ENCODE measurements at places on chromosomes 6 and 20.

DNA sequence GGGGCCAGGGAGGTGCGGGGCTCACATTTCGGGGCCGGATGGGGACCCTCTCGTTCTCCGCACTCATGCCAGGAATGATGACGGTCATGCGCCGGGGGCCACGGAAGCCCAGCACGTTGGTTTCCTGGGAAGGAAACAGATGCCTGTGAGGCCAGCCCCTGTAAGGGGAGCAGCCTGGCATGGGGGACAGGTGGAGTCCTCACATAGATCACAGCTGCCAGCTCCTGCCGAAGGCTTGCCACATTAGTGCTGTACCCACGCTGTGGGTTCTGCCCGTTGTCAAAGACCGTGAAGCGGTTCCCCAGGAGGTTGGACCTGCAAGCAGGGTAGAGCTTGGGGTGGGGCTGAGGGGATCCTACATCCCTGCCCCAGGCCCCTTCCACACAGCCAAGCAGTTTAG is 6.7 kb upstream of the TEAD3 start:
- DNase-seq: no peak

DNA sequence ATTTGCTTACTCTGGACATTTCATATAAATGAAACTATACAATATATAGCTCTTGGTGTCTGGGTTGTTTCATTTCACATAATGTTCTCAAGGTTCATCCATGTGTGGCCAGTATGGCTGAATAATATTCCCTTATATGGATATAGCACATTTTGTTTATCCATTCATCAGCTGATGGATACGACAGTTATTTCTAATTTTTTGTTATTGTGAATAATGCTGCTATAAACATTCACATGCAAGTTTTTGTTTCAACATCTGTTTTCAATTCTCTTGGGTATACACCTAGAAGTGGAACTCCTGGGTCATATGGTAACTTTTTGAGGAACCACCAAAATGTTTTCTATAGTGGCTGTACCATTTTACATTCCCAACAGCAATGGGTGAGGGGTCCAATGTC is 101.1 kb downstream of the CDK19 start:
- DNase-seq: no peak

- DNase-seq: no peak
These were observed 36.3 kb downstream of the PPP1R3G start for GRCh38 chr6:5121479-5121878.

GRCh38 chr6:164982389-164982788 is 327.0 kb downstream of the C6orf118 start:
- no peak for DNase-seq

DNA sequence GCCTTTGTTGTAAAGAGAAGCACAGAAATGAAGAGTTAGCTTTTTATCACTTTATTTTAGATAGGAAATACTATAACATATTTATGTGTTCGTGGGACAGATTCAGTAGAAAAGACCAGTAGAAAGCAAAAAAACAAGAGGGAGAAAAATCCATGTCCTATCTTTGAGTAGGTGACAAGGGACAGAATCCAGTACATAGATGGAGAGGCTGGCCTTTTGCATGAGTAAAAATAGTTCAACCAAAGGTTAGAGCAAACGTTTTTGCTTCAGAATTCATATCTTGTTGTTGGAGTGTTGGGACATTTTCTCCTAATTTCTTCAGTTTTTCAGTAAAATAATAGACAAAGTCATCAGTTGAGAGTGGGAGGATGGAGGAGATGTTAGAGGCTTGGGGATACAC is 19.6 kb upstream of the FAM83B start:
- DNase-seq: no peak

- DNase-seq: no peak
These were observed 182.1 kb upstream of the SNX9 start for GRCh38 chr6:157640746-157641451.

DNA sequence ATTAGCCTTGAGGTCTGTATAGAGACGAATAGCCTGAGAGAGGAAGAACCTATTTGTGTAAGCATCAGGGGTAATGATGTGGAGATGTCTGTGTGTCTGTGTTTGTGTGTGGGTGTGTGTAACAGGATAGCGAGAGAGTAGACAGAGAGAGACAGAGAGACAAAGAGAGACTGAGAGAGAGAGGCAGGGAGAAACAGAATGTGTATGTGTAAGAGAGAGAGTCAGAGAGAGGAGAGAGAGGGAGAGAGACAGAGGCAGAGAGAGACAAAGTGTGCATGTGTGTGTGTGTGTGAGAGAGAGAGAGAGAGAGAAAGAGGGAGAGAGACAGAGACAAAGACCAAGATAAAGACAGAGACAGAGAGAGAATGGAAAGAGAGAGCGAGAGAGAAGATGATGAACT is 396.1 kb downstream of the PAX1 start:
- no peak for DNase-seq

GRCh38 chr6:1129131-1129530 is 182.8 kb upstream of the FOXQ1 start:
- no peak for DNase-seq

DNA sequence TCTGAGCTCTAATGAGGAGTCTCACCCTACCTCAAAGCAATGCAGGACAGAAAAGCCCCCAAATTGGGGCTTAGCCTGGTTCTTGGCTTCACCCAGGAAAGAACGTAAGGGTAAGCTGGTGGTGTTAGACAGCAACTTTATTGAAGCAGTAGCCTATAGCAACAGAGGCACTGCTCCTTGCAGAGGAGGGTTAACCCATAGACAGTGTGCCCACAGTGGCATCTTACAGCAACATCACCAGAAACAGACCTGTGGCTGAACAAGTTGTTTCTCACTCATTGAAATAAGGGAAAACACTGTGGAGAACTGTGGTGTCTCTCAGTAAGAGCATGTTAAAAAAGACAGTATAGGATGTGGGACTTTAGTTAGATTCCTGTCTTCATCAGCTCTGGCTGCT is 80.4 kb upstream of the SPTLC3 start:
- no peak for DNase-seq

DNA sequence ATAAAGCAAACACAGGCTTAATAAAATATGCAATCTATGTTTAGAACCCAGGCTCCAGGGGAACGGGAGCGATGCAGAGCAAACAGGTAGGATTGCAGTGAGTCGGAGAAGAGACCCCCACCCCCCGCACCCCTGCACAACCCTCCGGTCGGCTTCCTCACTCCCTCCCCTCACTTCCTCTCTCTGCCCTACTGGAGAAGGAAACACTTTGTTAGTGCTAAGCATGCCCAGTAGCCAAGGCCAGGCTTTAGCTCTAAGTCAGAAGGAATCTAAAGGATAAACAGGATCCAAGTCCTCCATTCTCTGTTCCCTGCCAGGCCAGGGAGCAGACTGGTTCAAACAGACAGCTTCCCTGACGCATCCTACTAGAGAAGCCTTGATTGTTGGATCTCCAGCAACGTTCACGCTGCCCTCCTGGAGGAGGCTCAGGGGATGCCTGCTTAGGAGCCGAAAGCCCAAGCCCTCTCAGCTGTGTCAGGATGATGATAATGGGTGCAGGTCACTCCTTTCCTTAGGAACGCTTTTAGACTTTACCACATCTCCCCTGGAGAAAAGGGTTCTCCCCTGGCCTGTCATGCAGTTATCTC is 14.7 kb downstream of the FOXQ1 start:
- DNase-seq: no peak

GRCh38 chr6:25456249-25457040 is 177.3 kb downstream of the CARMIL1 start:
- DNase-seq: no peak

- no peak for DNase-seq
These were observed 9.9 kb downstream of the BAG2 start for GRCh38 chr6:57182017-57182432.

DNA sequence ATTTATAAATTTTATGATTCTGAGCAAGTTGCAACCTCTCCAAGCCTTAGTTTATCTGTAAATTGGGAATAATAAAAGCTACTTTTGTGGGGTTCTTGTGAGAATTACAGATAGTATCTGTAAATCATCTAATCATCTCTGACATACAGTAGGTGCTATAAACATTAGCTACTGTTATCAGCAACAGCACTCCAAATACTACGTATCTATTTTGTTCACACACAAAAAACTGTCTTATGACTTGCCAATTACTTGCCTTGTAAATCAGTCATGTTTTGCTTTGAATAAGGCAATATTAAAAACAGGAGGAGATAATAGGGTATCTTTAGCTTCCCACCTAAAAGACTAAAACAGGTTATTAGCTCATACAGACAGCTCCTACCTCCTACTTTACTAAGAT is 36.7 kb downstream of the DTNBP1 start:
- DNase-seq: no peak

- DNase-seq: no peak
These were observed 30.8 kb upstream of the COL21A1 start for GRCh38 chr6:56278171-56278591.

GRCh38 chr20:17394411-17394810 is 136.8 kb downstream of the BFSP1 start:
- no peak for DNase-seq

DNA sequence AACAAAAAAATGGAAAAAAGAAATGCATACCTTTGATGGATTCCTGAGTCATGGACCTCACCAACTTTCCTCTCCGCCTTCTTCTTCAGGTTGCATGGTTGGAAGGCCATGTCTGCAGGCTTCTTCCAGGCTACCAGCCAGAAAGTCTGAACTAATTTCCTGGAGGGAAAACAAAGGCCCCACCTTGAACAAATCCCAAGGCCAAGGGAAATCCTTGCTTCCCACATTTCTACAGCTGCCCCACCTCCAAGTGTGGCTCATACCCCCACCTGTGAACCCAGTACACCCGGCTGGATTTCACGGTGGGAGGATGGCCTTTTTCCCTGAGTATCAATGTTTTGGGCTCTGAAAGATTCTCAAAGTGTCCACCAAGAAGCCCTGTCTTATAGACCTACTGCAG is 22.4 kb downstream of the IL17A start:
- no peak for DNase-seq

DNA sequence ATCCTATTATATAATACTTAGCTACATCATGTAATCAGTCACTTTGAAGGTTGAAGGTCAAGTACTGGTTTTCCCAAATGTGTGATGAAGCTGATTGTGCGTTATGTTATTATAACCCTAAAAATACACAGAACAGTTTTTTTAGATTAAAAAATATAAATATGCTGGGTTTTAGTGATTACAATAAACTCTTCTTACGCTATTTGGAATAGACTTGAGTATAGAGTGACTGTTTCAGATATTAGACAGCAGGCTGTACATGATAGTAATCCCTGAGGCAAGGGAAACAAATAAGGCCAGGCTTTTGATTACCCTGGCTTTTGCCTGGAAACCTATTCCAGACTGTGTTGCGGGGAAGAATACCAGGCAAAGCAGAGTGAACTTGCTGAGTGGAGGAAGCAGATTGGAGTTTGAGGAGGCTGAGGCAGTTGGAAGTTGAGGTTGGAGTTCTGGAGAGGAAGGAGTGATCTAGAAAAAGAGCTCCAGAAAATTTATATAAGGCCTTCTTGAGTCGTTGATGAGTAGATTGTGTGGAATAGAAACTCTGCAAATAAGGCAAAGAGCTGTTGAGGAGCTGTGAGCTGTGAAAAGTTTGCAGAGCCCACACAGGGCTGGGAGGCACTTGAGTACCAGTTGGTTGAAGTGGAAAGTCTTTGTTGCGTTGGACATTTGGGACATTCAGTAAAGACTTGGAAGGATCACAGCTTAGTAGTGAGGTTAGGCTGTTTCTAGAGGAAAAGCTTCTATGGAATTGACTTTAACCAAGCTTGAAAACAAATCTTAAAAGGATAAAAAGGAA is 26.4 kb downstream of the MAP3K4 start:
- DNase-seq: no peak

- no peak for DNase-seq
These were observed 20.0 kb downstream of the CD164 start for GRCh38 chr6:109362102-109362884.

DNA sequence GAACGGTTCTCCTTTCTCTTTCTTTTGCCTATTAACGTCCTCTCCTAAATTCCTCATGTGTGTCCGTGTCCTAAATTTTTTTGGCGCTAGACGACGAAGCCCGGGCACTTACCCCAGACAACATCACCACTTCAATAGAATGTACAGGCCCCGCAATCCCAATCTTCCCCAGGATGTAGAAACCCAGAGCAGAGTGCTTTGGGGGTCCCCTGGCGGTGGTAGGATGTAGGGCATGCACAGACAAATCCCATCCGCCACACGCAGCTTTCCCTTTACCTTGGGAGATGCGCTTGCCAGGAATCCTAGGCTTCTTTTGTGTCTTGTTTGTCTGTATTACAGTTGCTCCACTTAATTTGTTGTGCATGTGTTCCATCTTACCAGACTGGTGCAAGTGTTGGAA is 417.3 kb upstream of the ARID1B start:
- DNase-seq: no peak

GRCh38 chr6:85191656-85192055 is 258.2 kb upstream of the NT5E start:
- no peak for DNase-seq

DNA sequence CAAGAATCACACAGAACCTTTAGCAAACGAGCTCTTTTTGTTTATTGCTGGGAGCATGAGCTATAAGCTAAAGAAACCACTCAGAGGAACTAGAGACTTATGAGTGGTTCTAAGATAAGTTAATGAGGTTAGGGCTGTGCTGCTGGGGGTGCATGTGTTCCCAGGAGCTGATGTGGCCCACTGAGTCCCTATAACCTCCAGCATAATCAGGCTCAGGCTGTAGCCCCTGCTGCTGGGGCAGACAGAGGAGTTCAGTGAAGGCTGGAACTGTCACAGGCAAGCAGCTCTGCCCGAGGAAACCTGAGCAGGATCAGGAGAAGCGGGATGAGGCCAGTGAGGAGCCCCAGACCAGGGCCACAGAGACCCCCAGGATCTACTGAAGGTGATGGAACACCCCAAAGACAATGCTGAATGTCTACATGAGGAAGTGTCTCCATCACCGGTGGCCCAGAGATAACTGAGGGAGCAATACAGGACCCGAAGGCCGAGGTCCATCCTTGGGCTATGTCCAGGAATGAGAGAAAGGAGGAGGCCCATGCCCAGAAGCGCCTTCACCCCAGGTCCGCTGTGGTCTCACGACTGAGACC is 17.3 kb downstream of the TUBB2B start:
- DNase-seq: no peak

GRCh38 chr6:106318851-106319250 is 6.7 kb downstream of the ATG5 start:
- no peak for DNase-seq

- no peak for DNase-seq
These were observed 21.9 kb downstream of the UST start for GRCh38 chr6:148768646-148769270.

- no peak for DNase-seq
These were observed 10.9 kb downstream of the VAPB start for GRCh38 chr20:58399926-58400325.

DNA sequence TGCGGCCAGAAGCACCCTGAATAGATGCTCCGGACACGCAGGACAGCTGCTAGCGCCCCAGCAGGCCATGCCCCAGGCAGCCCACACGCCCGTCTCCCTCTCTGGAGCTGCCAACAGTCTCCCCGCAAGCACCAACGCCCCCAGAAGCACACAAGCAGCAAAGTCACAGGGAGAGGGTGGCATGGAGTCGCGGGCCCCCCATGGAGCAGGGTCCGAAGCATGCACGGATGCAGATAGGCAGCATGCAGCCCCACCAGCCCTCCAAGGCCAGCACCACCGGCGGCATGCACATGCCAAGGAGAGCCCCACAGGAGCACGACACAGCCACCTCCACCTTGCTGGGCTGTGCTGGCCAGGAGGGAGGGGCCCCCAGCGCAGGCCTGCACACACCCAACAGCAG is 53.8 kb downstream of the KCNQ2 start:
- no peak for DNase-seq

- no peak for DNase-seq
These were observed 334.1 kb downstream of the COL12A1 start for GRCh38 chr6:74871757-74872156.

Measured in amniotic stem cell (primary cell).